Right ventricle myocardium superior (tissue), 1 donor: ENCODE measurements at places on chromosomes 16 and 17.

DNA sequence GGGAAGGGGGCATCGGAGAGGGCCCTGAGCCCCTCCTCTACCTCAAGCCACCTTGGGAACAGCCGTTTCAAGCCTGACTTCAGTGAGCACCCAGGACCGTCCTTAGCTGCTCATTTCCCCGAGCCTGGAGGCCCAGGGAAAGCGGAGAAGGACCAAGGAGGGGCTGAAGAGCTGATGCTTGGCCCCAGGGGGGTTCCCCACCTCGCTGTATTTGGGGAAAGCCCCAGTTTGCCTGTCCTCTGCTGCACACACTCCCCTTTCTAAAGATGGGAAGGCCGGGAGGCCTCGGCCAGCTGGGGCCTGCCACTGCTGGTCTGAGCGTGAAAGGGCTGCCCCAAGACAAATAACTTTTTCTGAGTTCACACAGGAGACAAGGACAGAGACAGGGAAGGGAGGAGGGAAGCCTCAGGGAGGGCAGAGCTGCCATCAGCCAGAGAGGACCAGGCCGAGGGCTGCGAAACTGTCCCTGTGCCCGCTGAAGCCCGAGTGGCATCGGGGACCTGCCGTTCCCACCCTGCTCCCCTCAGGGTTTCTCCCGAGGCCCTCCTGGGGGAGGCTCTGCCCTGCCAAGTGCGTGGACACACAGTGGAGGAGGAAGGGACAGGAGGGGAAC, 11.6 kb downstream of the ZACN start:
- no peak for DNase-seq

GRCh38 chr17:68106085-68106484, 70.5 kb downstream of the KPNA2 start:
- DNase-seq: no peak

- DNase-seq: no peak
These were observed 9.6 kb downstream of the GPRC5B start for GRCh38 chr16:19874851-19875546.

GRCh38 chr17:72407336-72407909, 286.6 kb downstream of the SOX9 start:
- DNase-seq: peak; percentile 58

GRCh38 chr17:56978441-56979090, 635 bp downstream of the SCPEP1 start:
- no peak for DNase-seq

DNA sequence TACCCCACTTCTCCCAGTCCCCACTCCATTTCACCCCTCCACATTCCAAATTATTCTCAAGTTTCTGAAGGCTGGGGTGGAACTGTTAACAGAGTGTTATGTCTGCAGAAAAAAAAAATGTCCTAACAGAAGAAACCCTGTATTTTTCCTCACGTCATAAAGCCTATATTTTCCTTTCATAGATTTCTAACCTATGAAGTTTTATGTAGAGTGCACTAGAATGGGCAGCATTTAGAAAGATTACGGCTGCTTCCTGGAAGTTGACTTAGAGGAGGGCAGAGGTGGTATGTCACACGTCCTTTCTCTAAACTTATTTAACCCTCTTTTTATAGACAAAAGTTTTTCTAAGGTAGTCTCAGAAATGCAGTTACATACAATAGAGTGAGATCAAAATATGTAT, 139.8 kb upstream of the TOM1L1 start:
- no peak for DNase-seq

DNA sequence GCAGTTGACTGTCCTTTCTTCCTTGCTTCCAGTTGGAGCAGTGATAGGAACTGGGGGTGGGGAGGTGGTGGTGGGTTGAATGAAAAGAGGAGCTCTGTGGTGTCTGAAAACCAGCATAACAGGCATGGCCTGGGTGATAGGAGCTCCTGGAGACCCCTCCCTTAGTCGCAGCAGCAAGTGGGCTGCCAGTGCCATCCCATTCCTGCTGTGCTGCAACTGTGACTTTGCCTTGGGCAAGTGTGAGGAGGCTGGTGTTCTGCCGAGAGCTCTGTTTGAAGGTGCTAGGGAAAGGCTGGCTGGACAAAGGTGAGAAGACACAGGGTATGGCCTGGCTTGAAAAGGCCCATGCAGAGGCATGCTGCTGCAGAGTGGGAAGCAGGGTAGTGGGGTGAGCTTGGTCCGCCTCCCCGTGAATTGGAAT, 2.7 kb upstream of the CDK5R1 start:
- no peak for DNase-seq

DNA sequence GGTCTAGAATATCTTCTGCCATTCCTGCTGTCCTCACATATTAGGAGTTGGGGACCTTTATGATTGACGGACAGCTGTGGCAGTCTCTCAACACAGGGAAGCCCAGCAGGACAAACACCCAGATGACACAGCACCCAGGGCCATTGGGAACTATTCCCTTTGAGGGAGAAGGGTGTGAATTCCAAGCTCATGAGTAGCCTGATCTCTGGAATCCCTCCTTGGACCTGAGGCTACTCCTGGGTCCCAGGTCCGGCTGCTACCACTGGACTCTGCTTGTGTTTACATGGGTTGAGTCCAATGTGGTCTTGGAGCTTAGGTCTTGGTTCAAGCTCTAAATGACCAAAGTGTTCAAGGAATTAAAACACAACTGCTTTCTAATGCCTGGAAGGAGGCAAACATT, 78.9 kb downstream of the SLC6A2 start:
- no peak for DNase-seq

DNA sequence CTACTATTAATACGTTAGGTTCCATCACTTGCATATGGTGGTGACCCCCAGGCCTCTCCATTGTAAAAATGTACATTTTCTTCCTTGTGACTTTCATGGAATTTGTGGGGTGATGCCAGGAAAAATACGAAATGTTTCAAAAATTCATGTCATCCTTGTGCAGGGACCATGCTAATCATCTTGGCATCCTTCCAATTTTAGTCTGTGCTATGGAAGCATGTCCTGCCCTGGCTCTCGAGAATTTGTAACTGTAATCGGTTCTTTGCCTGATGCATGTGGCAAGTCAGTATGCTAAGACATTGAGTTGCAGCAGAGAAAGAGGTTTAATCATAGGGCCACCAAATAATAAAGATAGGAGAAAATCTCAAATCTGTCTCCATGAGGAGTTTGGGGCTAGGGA, 14.3 kb upstream of the GINS3 start:
- DNase-seq: no peak

DNA sequence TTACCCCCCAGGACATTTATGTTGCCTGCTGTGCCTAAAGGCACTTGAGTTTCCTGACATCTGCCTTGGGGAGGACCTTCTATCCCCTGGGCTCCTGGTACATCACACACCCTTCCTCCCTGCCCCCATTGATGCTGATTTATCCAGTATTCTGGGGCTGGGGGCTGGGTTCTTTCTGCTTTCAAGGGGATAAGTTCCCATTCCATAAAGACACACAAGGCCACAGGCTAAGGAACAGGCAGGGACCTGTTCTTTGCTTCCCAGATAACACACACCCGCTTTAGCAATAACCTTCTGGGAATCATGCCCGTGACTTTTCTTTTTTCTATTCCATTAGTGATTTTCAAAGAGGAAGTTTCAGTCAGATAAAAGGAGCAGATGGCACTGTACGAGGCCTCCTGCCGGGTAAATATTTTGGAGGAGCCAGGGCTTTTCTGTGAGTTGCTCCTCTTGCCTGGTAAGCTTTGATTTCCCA, 30.6 kb downstream of the CHD9 start:
- DNase-seq: no peak

GRCh38 chr16:16005721-16006120, 56.3 kb downstream of the ABCC1 start:
- DNase-seq: no peak

DNA sequence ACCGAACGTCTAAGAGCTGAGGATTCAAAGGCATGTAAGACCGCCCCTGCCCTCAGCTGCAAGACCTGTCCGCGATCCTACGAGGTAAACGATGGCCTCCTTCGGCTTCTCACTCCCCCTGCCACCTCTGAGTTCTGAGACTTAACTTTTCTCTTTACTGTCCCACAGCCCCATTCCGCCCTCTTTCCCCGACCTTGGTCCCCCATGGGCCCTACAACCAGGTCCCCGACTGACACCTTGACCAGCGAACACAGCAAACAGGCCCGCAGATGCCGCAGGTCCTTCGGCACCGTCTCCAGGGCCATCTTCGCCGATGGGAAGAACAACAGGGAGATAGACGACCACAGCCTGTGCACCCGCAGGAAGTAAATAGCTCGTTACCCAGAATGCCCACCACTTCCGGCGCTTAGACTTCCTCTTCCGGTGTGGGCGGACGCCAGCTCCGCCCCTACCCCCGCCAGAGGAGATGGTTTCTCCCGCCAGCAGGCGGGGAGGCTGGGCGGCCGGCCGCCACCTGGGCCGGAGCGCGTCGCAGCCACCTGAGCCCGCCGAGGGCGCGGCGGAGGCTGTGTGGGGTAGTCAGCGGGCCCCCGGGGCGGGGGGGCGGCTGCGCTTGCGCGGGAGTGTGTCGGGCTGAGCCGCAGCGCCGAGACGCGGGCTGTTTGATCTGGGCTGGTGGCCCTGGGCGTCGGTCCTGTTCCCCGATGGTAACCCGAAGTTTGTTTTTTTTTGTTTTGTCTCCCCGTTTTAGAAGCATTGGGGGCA, at the start of gene SUPT4H1:
TSS of gene SUPT4H1 (minus strand) at position 371 of the 765 bp plus-strand sequence. CDS start at position 305, 66 bp downstream.
- DNase-seq: peak; percentile 90
